SIG-M5 (cell line): ENCODE measurements at places on chromosomes 12 and 14.

DNA sequence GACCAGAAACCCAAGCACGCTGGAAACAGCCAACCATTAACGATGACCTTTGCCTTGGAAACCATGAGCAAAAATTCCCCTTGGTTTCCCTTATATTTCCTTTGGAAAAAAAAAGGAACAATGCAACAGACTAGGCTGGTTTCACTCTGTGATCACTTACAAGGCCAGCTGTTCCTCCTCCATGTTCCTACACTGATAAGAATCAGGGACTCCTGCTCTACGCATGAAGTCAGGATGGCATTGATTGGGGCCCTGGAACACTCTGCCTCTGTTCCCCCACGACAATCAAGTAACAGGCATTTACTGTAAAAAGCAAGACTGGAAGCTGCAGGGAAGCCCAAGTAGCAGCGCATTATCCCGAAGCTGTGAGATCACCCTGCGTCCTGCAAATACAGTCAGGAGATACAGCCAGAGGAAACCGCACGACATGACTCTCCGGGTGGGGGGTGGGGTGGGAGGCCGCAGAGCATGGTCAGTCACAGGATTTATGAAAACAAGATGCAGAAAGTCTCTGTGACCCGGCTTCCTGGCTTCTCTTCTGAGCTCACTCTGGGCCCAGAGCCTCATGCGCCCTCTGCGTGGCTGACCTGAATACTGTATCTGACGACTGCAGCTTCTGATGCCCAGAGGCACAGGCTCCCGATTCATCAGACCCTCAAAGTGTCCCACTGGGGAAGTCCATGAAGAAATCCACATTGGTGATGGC lies 31.1 kb downstream of the SSH1 start:
- no peak for DNase-seq

DNA sequence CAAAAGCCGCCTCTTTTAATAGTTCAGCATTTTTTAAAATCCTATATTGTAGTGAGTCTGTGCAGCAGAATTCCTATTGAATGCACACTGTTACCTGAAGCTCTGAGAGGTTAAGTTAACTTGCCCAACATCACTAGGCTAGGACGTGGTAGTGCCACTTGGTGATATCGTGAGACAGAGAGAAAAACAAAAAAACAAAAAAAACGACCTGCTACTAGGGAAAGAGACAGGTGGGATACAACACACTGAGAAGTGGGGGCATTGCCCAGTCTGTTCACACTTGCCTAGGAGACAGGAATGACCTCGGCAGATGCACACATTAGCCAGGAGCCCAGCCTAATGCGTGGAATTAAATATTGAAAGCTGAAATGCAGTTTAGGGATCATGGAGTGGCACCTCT lies 129.7 kb upstream of the CCND2 start:
- no peak for DNase-seq

DNA sequence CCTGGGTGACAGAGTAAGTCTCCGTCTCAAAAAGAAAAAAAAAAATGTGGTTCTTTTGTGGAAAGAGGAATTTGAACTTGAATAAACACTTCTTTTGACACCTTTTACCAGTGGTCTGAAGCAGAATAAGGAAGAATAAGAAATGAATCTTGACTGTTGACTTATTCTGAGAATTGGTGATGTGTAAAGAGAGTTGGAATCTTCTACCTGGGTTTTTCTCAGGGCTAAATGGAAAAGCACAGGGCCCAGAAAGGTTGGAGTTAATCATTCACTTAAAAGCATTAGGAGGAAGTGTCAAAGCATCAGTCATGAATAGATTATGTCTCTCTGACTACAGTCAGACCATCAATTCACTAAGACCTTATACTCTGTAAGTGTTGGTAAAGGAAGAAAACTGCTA lies 13.9 kb downstream of the PNMA1 start:
- no peak for DNase-seq

- no peak for DNase-seq
Measured at GRCh38 chr14:79967453-79967852, 243.9 kb downstream of the DIO2 start.

DNA sequence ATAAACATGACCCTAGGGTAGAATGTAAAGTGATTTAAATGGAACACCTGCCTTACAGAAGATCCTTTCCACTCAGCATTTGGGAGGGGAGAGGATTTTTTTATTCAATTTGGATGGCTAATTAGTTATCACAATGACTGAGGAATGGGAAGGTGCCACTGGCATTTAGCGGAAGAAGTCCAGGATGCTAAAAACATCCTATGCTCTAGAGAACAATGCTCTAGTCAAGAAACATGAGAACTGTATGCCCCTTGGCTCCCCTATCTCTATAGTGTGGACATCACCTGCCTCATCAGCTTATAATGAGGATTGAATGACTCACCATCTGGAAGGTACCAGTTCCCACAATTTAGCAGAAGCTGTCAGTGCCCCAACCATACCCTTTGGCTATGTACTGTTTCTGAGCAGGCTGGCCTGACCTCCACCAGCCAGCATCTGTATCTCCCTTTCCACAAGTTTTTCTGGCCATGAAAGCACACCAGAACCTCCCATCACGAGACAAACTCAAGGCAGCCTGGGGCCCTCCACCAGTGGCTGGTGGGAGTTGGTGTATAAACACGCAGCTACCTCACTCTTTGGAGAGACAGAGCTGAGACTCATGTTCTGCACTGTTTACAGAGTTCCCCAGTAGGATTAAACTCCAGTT lies 109.7 kb upstream of the VASH1 start:
- DNase-seq: no peak
